Caco-2 (cell line): ENCODE measurements at places on chromosomes 1 and 21. TPM values are rescaled to one million over a fixed set of nuclear protein-coding genes. Genes with fewer than 3 reads are reported as not detected.

DNA sequence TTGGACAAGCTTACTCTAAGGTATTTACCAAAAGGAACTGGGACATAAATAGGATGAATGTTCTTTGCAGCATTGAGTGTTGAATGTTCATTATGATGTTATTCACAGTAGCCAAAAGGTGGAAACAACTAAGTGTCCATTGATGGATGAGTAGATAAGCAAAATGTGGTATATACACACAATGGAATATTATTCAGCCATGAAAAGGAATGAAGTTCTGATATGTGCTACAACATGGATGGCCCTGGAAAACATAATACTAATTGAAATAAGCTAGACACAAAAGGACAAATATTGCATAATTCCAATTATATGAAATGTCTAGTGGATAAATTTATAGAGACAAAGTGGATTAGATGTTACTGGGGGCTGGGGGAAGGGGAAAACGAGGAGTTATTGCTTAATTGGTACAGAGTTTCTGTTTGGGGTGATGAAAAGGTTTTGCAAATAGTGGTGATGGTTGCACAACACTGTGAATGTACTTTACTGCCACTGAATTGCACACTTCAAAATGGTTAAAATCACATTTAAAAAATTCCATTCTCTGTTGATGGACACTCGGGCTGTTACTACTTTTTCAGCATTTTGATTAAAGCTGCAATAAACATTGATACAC lies 2.9 kb downstream of the MTARC1 start:
- H3K4me1 ChIP-seq, result peaks cover 23% of the 10 kb centered on the region
- no peak overlapping the region for H3K27ac ChIP-seq
- H3K4me3 ChIP-seq, result no peak overlapping the region
- peaks cover 2% of the 10 kb centered on the region for H3K36me3 ChIP-seq
- DNase-seq, result no peak

GRCh38 chr1:20730690-20731056 lies 1.8 kb downstream of the SH2D5 start:
- H3K27ac ChIP-seq, result no peak overlapping the region
- no peaks in the 10 kb centered on the region for H3K36me3 ChIP-seq
- H3K4me1 ChIP-seq, result peaks cover 6% of the 10 kb centered on the region; the same call in 1 of the 2 replicates
- no peaks in the 10 kb centered on the region for H3K27me3 ChIP-seq
- H3K4me3 ChIP-seq, result no peak overlapping the region
- no peak for DNase-seq

- no peak within 1 kb of the TSS for H3K27ac ChIP-seq
- peak; percentile 42 for DNase-seq
- H3K27me3 ChIP-seq, result no peaks in the 10 kb centered on the region
- H3K4me3 ChIP-seq, result peak within 1 kb of the TSS; percentile 42
- no peaks in the 10 kb centered on the region for H3K36me3 ChIP-seq
Measured at GRCh38 chr1:85048296-85049064, at the start of gene MCOLN3. MCOLN3 (minus strand) TSS chr1:85048500; CDS start chr1:85045360, 3,140 bp downstream.

DNA sequence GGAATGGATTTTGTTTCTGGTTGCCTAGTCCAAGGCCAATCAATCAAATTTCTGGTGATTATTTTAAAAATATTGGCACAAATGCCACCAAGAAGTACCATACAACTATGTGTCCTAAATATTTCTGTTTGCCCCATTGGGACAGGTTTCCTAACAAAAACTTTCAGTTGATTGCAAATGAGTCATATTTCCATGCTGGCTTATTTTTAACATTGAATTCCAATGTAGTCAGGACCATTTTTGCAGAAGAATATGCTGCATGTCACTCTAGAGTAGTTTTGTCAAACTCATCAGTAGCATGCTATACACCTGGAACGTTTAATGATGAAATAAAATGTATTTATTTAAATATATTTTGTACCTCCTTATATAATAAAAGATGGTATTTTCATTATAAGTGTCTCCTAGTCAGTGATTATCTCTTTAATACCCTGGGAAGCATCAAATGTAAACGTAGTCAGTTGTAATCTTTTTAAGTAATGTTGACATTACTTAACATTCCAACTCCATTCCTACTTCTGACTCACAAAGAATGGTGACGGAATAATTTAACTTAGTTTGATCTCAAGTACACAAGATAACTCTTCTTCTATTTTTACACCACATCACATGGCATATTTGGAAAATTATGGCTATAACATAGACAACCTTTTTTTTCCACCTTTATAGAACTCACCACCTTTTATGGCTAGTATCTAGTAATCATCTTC lies 39.0 kb upstream of the USH2A start:
- H3K4me3 ChIP-seq, result no peak overlapping the region
- peaks cover 93% of the 10 kb centered on the region for H3K4me1 ChIP-seq

GRCh38 chr1:236425031-236425663 lies 31.1 kb downstream of the EDARADD start:
- H3K4me1 ChIP-seq, result no peaks in the 10 kb centered on the region
- DNase-seq, result peak; percentile 37
- H3K36me3 ChIP-seq, result no peaks in the 10 kb centered on the region; the same call in 1 of the 2 replicates
- H3K27ac ChIP-seq, result no peak overlapping the region

DNA sequence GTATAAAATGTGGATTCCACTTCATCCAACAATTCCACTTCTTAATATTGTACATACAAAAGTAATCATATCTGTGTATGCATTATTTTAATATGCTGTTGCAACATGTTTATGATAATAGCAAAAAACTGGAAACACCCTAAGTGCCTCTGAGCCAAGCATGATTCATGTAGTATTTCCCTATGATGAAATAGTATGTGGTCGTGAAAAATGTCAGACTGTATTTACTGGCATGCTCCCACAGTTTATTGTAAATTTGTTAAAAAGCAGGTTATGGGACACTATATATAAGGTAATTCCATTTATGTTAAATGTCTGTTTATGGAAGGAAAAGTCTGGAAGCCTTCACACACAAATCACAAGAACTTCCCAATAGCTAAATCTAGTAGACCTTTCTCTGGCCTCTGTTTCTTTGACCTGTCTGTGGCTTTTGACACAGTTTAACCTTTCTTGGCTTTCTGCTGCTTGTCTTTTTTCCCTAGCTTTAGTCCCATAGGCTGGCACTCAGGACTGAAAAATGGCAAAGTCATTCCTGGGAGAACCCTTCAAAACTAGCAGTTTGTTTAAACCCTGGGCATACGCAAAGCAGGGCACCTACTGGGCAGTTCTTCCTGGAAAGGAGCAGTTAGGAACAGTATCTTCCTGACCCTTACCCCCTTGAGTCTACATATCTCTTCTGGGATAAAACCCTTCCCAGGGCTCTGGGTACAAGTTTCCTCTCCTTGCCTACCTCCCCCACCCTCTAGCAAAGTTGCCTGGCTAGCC lies 65.4 kb upstream of the ARTN start:
- H3K4me1 ChIP-seq, result no peaks in the 10 kb centered on the region
- DNase-seq, result no peak
- H3K27me3 ChIP-seq, result no peaks in the 10 kb centered on the region
- H3K36me3 ChIP-seq, result no peaks in the 10 kb centered on the region

The FCRL5 gene
- not detected in 2 replicates for total RNA-seq

DNA sequence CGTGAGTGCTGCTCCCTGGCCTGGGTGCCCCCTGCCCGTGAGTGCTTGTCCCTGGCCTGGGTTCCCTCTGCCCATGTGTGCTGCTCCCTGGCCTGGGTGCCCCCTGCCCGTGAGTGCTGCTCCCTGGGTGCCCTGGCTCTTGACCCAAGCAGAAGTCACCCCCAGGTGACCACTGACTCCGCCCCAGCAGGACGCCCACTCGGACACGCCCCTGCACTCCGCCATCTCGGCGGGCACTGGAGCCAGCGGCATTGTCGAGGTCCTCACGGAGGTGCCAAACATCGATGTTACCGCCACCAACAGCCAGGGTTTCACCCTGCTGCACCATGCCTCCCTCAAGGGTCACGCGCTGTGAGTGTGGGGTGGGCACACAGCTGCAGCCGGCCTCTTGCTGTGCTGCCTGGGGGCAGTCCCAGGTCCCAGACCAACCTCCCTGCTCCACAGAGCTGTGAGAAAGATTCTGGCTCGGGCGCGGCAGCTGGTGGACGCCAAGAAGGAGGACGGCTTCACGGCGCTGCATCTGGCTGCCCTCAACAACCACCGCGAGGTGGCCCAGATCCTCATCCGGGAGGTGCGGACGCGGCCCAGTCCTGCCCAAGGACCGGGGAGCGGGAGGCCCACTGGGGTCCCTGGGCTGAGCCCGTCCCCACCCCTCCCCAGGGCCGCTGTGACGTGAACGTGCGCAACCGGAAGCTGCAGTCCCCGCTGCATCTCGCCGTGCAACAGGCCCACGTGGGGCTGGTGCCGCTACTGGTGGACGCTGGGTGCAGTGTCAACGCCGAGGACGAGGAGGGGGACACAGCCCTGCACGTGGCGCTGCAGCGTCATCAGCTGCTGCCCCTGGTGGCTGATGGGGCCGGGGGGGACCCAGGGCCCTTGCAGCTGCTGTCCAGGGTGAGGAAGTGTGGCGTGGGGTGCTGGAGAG lies 3.9 kb upstream of the MMP23B start:
- no peaks in the 10 kb centered on the region for H3K27me3 ChIP-seq
- DNase-seq, result no peak
- H3K36me3 ChIP-seq, result no peaks in the 10 kb centered on the region
- H3K27ac ChIP-seq, result no peak overlapping the region
- H3K4me1 ChIP-seq, result no peaks in the 10 kb centered on the region

- DNase-seq, result no peak
- H3K36me3 ChIP-seq, result no peaks in the 10 kb centered on the region
- no peak overlapping the region for H3K4me3 ChIP-seq
- H3K4me1 ChIP-seq, result peaks cover 53% of the 10 kb centered on the region
- no peaks in the 10 kb centered on the region for H3K27me3 ChIP-seq
Measured at GRCh38 chr21:43338951-43339350, 88.0 kb downstream of the SIK1 start.

The OR10Z1 gene
- total RNA-seq, result not detected in 2 replicates

- peaks cover 14% of the 10 kb centered on the region for H3K4me1 ChIP-seq
- H3K36me3 ChIP-seq, result no peaks in the 10 kb centered on the region
- H3K4me3 ChIP-seq, result no peak overlapping the region
- peak overlapping the region; percentile 90 for H3K27ac ChIP-seq
Measured at GRCh38 chr1:89822999-89823628, 2.3 kb downstream of the LRRC8D start.

DNA sequence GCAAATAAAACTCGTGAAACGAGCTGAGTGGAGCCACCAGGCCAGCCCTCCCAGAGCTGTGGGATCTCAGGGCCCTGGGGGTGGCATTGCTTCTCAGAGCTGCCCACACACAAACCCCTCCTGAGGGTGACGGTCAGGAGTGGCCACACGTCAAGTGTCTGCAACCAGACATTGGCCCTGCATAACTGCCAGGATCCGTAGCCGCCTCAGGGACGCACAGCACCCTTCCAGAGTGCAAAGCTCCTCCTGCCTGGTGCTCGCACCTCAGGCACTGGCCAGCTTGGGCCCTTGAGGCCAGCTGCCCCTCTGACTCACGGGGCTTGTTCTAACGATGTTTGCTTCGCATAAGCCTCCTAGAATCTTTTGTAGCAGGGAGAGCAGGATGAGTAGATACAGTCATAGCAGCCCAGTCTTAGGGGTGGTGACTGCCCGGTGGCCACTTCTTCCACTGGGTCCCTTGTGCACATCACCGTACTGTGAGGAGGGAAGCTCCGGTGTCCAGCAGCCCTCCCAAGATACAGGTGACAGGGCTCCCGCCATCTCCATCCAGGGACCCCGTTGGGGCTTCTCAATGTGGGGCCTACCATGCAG lies 5.0 kb downstream of the WNT3A start:
- H3K27me3 ChIP-seq, result no peaks in the 10 kb centered on the region; the same call in 1 of the 2 replicates
- no peak overlapping the region for H3K4me3 ChIP-seq
- no peak overlapping the region for H3K27ac ChIP-seq

GRCh38 chr1:225425201-225425786 lies 2.5 kb downstream of the LBR start:
- no peaks in the 10 kb centered on the region; the same call in 1 of the 2 replicates for H3K36me3 ChIP-seq
- H3K27ac ChIP-seq, result peak overlapping the region; percentile 33
- no peaks in the 10 kb centered on the region for H3K27me3 ChIP-seq
- DNase-seq, result no peak

The KIAA1614 gene
- 0.26 and 0.29 TPM in 2 replicates for total RNA-seq

DNA sequence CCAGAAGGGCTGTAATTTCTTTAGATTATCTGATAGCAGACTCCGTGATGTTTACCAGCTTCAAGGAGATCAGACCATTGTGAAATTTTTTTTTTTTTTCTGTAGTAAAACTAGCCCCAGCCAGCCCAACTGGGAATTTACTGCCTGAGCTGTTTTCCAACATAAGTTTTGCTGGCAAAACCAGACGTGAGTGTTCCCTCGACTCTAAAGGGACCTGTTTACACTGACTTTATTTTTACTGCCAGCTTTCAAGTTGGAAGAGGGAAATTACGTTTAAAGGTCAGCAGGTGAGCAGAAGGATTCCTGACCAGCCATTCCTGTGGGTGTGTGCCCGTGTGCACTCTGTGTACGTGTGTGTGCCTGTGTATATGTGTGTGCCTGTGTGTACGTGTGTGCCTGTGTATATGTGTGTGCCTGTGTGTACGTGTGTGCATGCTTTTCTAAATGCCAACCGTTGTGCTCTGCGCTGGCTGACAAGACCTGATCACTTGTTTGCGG lies 374 bp downstream of the MAB21L3 start:
- peak overlapping the region; percentile 43 for H3K27ac ChIP-seq
- no peaks in the 10 kb centered on the region for H3K36me3 ChIP-seq

DNA sequence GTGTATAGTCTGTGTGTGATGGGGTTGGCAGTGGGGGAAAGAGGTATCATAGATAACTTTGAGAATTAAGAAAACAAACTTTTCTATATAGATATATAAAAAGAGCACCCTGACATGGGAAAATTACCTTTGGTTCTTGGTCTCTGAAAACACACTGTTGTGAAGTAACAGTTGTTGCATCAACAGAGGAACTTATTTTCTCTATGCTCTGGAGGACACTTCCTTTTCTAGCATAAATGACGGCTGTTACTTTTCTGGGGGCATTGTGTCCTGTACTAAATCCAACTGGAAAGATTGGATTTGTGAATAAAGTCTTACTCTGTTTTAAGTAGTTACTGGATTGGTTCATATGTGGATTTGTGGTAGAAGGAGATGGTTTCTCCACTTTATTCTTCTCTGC lies 12.6 kb downstream of the LRIF1 start:
- no peak for DNase-seq
- H3K27me3 ChIP-seq, result no peaks in the 10 kb centered on the region
- no peaks in the 10 kb centered on the region for H3K4me1 ChIP-seq
- H3K4me3 ChIP-seq, result no peak overlapping the region
- H3K36me3 ChIP-seq, result no peaks in the 10 kb centered on the region

The SLC16A4 gene
- total RNA-seq, result 7.6 and 9.3 TPM in 2 replicates

The BROX gene
- 31.9 and 32.9 TPM in 2 replicates for total RNA-seq

DNA sequence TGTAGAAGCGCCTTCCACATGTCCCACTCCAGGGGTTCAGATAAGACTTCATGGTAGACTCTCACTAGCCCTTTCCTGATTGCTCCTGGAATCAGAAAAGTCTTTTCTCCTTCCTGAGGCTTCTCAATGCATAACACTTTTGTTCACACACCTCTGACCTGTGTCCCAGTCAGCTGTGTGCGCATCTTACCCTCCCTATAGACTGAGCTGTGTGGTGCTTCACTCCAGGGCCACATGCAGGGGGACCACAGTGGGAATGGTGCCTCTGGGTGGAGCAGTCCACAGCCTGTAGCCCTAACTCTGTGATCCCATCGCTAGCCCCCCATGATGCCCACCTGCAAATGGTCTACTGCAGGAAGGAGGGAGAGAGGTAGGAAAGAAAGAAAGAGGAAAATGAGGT lies 84.0 kb upstream of the TLR5 start:
- DNase-seq, result no peak
- no peak overlapping the region for H3K4me3 ChIP-seq
- H3K36me3 ChIP-seq, result no peaks in the 10 kb centered on the region
- H3K4me1 ChIP-seq, result no peaks in the 10 kb centered on the region
- H3K27me3 ChIP-seq, result no peaks in the 10 kb centered on the region
- H3K27ac ChIP-seq, result no peak overlapping the region
